C1 segment of cervical spinal cord (tissue), 14 donors: ENCODE measurements at places on chromosomes 3 and 15.

DNA sequence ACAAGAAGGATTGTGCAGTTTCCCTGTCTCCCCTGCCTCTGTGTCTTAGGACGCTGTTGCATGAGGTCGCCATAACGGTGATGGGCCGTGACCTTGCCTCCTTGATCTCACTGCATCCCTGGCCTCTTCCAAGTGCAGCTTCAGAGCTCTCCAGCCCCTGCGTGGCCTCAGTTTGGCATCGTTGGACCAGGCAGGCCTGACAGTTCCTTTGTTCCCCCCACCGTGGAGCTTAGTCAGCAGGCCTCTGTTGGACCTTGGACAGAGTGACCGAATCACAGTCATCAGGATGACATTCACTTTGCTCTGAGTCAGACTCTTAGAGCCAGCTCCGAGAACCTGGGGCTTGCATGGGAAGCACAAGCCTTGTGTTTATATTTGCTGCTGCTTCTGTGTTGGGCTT is 139.4 kb downstream of the OPA1 start:
- no peak for DNase-seq

DNA sequence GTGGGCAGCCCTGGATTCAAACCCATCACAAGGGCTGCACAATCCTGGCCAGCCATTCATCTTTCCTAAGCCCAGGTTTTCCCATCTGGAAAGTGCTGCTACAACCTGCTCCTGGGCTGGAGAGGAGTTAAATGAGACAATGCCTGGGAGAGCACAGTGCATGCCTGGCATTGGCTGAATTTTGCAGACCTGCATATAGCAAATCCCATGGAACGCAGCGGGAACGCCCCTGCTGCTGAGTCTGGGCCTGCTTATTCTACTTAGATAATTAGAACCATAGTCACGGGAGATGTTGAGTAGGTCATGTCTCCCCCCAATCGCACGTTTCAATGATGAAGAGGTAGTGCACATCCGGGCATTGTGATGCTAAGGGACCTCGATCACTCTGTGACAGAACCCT is 46.6 kb downstream of the ABTB1 start:
- DNase-seq = no peak

GRCh38 chr3:44093531-44093930 is 148.2 kb upstream of the TOPAZ1 start:
- DNase-seq = no peak

GRCh38 chr3:150497956-150498355 is 48.3 kb downstream of the SERP1 start:
- no peak for DNase-seq

DNA sequence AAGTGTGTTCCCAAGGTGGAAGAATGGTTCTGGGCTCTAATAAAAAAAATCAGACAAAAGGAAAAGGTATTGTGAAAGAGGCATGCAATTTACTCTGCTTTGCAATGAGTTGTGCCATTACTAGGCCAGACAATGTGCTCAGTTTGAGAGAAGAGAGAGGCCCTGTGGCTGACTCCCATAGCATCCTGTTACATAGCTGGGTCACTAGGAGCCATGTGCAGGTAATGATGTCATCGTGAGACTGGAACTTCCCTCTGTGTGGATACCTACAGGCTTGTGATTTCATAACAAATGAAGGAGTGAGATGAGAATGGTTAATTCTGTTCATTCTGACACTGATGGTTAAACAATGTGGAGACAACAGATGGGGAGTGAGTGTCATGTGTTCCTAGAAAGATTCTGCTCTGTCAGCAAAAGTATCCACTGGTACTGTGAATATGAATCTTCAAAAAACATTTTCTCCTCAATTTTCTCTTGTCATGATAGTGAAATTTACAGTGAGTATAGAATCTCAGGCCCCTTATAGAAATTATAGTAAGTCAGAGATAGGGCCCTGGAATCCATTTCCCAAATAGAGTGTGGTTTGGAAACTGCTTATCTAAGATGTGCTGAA is 648.7 kb upstream of the DPPA4 start:
- DNase-seq = no peak

GRCh38 chr15:66846811-66847210 is 144.8 kb downstream of the SMAD6 start:
- DNase-seq = no peak

DNA sequence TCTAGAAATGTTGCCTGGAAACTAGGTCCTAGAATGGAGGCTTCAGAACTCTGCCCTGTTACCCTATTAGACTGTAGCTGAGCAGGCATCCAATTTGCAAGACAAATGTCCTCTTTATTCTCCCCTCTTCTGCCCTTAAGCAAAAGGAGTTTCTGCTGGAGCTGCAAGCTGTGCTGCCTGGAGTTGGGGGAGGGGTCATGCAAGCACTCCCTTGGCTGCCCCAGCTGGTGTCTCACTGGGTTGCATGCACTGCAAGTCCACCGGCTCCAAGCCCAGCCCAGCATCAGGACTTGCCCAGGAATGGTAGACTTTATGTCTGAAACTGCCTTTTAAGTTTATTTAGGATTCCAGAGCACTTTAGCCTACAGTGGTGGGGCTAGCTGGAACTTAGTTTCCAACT is 15.7 kb upstream of the RBP2 start:
- no peak for DNase-seq

- DNase-seq = no peak
Observed at GRCh38 chr3:183217548-183218332, 35.3 kb upstream of the B3GNT5 start.

GRCh38 chr3:52568069-52568468 is 31.7 kb downstream of the UQCC5 start:
- DNase-seq = no peak

DNA sequence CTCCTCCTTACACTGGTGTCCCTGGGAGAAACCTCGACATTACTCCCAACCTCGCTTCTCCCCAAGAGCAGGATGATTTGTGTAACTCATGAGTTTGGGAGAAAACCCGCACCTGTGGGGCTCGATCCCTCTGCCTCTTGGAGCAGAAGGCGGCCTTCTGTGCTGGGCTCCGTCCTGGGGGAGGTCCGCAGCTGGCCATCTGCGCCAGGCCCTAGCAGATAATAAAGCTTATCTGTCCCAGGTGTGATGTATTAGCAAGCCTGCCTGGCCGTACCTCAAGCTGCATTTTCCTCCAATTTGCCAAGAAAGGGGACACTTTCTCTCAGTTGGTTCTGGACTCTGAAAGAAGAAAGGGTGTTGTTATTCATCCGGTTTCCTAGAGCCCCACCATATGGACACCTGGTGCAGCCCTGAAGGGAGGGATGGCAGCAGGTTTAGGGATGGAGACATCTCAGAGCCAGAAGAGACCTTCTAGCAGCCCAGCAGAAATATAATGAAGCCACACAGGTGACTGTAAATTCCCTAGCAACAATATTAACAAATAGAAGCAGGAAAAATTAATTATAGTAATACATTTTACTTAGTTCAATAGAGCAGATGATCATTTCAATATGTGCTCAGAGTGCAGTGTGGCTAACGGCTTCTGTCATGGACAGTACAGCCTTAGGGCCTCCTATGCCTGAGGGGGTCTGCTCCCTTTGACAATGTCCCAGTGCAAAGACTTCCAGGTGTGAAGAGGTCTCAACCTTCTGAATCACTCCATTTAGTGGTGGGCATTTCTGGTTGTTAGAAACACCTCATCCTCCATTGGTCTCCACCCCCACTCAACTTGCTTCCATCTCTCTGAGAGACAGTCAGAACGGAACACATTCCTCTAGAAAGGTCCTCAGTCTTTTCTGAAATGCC is 94.8 kb downstream of the CPN2 start:
- no peak for DNase-seq

DNA sequence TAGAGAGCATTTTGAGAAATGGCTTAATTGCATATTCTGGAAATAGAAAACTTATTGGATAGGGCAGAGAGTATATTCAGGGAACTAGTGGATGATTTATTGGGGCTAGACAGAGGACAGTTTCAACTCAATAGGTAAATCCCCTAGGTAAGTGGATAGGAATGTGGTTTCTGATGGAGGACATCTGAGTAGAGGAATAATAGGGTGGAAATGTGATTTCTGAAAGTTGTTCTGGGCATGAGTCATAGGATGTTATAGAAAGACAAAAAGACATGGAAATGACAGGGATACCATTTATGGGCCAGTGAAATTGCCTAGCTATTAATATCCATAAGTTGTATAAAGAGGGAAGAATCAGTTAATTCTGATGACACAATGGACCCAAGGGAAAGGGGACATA is 563.3 kb upstream of the GOLIM4 start:
- no peak for DNase-seq

GRCh38 chr15:51374131-51374530 is 32.7 kb downstream of the GLDN start:
- no peak for DNase-seq

- DNase-seq = no peak
Observed at GRCh38 chr15:54131410-54131809, 153.2 kb downstream of the UNC13C start.

DNA sequence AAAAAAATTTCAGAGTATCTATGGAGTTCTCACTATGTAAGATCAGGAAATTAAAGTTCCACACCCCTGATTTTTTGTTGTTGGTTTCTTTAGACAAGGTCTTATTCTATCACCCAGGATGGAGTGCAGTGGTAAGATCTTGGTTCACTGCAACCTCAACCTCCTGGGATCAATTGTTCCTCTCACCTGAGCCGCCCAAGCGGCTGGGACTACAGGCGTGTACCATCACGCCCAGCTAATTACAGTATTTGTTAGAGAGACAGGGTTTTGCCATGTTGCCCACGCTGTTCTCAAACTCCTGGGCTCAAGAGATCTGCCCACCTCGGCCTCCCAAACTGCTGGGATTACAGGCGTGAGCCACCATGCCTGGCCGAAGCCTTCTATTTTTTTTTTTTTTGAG is 12.4 kb downstream of the QRICH1 start:
- DNase-seq = no peak

GRCh38 chr3:105094588-105094987 is 272.1 kb upstream of the ALCAM start:
- no peak for DNase-seq

- DNase-seq = no peak
Observed at GRCh38 chr3:55721716-55722484, 234.8 kb upstream of the WNT5A start.

GRCh38 chr3:174548841-174549623 is 310.1 kb upstream of the NAALADL2 start:
- DNase-seq = no peak

DNA sequence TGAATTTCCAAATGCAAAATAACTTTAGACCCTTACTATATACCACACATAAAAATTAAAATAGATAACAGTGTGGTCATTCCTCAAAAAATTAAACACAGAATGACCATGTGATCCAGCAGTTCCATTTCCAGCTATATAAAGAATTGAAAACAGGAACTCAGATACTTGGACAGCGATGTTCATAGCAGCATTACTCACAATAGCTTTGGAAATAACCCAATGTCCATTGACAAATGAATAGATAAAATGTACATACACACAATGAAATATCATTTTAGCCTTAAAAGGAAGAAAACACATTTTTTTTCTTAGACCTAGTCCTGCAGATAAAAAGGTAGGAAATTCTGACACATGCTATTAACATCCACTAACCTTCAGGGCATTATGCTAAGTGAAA is 26.7 kb downstream of the RAD51 start:
- DNase-seq = no peak

- DNase-seq = no peak
Observed at GRCh38 chr3:118544458-118544857, 490.2 kb downstream of the IGSF11 start.

GRCh38 chr3:48065035-48065434 is 48.8 kb upstream of the MAP4 start:
- DNase-seq = no peak

GRCh38 chr3:141735176-141735575 is 2.9 kb upstream of the RNF7 start:
- no peak for DNase-seq

GRCh38 chr3:144235489-144235888 is 263.9 kb downstream of the DIPK2A start:
- peak; percentile 48 for DNase-seq

DNA sequence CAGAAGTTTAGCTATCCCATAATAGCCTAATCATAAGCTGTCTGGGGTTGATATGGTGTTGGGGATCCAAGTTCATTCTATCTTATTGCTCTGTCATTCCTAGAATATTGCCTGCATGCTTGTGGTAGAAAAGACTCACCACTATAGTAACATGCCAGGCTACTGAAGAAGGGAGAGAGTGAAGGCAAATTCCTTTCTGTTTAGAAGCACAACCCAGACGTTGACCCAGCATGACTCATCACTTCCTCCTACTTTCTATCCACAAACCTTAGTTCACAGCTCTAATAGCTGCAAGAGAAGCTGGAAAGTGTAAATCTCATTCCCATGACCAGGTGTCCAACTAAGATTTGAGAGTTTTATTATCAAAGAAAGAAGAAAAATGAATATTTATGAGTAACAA is 57.8 kb upstream of the NMD3 start:
- no peak for DNase-seq

DNA sequence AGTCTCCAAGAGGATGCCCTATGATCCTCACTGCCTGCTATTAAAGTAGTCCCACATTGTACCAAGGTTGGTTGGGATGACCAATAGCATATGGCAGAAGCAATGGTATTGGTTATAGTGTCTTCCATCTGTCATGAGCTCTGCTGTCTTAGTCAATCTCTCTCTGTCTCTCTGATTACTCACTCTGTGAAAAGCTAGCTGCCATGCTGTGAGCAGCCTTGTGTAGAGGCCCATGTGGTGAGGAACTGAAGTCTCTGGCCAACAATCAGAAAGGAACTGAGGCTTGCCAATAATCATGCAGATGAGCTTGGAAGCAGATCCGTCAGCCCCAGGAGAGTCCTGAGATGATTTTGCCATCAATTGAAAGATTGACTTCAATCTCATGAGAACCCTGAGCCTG is 60.3 kb upstream of the CFAP161 start:
- no peak for DNase-seq

GRCh38 chr3:14918356-14918860 is 29.0 kb upstream of the NR2C2 start:
- DNase-seq = no peak

GRCh38 chr3:43958973-43959372 is 268.2 kb downstream of the ABHD5 start:
- DNase-seq = no peak

DNA sequence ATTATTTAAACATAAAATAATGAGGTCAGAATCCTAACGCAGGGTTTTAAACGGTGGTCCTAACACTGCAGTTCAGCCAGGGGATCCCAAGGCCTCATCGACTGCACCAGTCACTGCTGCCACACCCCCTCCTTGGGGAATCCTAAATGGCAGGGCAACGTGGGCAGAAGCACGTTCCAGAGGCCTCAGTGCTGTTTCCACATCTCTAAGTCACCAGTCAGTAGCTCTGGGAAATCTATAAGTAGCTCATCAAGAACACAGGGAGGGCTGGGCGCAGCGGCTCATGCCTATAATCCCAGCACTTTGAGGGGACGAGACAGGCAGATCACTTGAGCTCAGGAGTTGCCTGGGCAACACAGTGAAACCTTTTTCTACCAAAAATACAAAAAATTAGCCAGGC is 47.5 kb downstream of the PRTG start:
- no peak for DNase-seq

GRCh38 chr15:25947323-25948314 is 84.5 kb upstream of the ATP10A start:
- DNase-seq = no peak

- no peak for DNase-seq
Observed at GRCh38 chr15:60416484-60416883, 18.7 kb upstream of the ANXA2 start.
